Liver (tissue), 10 donors: ENCODE measurements at places on chromosomes 2 and 18.

DNA sequence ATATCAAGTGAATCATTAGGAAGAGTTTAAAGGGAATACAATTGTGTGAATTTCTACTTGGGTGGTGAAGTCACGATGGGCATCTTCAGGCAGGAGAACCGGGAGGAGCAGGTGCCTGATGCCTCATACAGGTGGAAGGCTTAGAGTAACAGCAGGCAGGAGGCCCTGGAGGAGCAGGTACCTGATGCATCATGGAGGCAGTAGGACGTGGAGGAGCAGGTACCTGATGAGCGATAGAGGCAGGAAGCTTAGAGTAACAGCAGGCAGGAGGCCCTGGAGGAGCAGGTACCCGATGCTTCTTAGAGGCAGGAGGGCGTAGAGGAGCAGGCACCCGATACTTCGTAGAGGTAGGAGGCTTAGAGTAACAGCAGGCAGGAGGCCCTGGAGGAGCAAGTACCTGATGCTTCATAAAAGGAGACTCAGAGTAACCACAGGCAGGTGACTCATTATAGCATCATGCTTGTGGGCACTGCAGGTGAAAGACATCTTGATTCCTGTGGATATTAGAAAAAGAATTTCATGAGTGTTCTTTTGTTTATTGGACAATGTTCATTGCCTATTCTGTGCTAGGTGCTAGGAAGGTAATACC lies 133.9 kb downstream of the ATP9B start:
- no peak for DNase-seq

DNA sequence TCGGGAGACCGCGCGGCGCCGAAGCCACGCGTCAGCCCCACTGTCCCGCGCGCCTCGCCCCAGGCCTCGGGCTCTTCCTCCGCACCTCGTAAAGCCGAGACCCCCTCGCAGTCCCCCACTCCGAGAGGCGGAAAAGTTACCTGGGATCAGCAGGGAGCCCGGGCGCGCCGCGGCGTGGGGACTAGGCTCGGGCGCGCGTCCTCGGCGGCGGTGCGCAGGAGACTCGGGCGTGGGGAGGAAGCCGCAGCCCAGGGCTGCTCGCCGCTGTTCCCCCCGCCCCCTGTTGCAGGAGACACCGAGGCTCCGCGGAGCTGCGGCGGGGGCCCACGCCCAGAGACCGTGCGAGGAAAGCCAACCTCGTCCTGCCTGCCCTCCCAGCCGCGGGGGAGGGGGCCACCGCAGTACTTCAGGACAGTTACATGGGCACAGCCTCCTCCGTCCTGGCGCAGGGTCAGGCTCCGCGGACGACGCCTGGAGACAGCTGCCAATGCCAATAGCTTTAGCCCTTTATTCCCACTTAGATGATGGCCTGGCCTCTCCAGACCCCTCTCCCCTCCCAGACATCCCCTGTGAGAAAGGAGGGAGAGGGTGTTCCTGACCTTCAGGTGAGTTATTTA lies at the start of gene EPB41L3:
Gene EPB41L3 (minus strand): TSS at position 225 of the 617 bp plus-strand sequence. CDS start 54,814 bp downstream, outside the sequence.
- no peak for DNase-seq

- no peak for DNase-seq
These were observed 7.4 kb downstream of the SOCS6 start for GRCh38 chr18:70296289-70296688.

GRCh38 chr2:145411493-145411892 lies 891.6 kb upstream of the ZEB2 start:
- no peak for DNase-seq

- DNase-seq = no peak
These were observed 34.6 kb upstream of the IMPA2 start for GRCh38 chr18:11946756-11947155.
